ENCODE measurements at places on chromosomes 6 and 20.

GRCh38 chr20:31721408-31722256, 1.0 kb downstream of the BCL2L1 start:
- no peak for DNase-seq

DNA sequence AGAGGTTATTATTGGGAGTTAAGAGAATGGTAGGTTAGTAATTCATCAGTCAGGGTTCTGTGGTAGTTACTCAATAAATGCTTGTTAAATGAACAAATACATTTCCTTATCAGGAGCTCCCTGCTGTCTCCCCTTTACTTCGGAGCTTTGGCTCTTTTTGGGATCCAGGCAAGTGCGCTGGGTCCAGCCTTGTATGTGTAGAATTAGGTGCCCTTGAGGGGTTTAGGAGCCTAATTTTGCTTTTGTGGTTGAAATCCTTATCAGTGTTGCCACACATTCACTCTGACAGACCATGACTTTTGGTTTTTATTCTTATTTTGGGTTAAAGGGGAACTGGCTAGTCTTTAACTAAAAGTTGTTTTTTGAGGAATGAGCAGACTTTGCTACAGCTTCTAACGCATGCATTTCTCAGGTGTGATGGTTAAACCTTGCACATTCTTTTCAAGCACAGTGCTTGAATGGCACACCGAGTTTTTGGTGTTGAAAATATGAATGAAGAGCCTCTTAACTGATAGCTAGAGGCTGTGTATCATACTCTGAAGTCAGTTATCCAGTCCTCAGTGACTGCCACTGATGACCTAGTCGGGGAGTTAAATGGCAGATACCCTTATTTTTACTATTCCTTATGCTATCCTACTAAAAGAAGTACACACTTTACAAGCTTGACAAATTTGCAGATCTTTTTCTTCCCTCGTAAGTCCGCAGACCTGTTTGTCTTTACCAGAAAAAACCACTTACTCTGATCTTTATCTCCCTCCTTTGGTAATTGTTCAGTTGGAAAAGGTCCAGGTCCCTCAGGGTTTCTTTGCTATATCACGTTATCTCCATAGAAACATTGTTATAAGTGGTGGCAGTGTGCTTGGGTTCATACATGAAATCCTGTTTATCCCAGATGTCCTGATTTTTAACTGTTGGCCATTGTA, 50.7 kb upstream of the PLCG1 start:
- DNase-seq = no peak

- DNase-seq = no peak
Measured at GRCh38 chr6:43789447-43789846, 19.4 kb downstream of the VEGFA start.

DNA sequence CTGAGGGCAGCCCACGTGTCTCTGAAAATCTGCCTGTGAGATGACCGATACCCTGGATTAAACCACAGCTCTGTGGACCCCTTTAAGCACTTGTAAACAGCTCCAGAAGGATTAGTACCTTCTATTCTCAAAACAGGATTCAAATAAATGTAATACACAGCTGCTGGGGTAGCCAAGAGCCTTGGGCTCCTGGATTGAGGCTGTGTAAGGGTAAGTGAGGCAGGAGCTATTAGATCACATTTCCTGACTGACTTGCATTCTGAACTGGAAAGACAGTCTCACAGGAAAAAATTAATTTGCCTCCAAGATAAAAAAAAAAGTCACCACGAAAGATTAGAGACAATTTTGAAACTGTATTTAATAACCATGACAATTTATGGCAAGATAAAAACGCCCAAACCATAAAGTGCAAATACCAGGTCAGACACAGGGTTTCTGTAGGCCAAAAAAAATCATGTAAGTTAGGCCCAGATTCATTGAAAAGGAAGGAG, 78.0 kb downstream of the TRMT11 start:
- DNase-seq = no peak

- peak; percentile 55 for DNase-seq
Measured at GRCh38 chr6:101883505-101883904, 490.0 kb downstream of the GRIK2 start.

DNA sequence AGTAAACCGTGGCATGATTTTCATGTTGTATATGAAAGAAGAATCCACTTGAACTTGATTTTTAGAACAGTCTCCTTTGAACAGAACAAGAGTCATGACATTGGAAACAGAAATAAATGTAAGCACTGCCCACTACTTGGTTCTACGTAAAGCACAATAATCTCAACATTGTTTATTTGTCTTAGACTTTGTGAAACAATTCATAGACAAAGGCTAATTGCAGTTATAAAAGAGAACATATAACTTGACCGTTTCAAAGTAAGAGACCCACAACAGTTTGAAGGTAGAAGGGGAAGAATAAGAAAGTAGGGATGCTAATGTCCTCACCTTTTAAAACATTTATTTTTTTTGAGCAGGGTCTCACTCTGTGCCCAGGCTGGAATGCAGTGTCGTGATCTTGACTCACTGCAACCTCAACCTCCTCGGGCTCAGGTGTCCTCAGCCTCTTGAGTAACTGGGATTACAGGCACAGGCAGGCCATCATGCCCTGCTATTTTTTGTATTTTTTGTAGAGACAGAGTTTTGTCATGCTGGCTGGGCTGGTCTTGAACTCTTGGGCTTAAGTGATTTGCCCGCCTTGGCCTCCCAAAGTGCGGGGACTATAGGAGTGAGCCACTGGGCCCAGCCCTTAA, 71.1 kb downstream of the POPDC3 start:
- no peak for DNase-seq

GRCh38 chr20:21501184-21501583, 12.7 kb downstream of the NKX2-2 start:
- DNase-seq = no peak

GRCh38 chr6:12336121-12336971, 46.2 kb downstream of the EDN1 start:
- no peak for DNase-seq

GRCh38 chr6:33443619-33444504, 10.5 kb upstream of the ZBTB9 start:
- no peak for DNase-seq

DNA sequence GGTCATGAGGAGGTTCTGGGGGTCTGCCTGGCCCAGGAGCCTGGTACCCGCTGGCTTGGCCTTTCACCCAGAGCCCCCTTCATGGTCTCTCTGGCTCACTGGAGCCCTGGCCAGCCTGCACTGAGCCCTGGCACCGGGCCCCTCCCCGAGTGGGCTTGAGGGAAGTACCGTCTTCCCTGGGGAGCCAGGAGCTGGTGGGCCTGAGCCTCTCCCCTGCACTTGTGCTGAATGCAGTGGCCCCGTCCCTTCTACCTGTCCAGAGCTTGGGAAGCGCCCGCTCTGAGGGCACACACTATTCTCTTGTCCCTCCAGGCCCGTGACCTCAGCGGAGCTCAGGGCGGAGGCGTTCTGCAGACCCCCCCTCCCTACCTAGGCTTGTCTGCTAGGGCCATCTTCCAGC, 62.2 kb downstream of the TCP11 start:
- DNase-seq = no peak

GRCh38 chr6:11429577-11429976, 108.0 kb upstream of the TMEM170B start:
- peak; percentile 71 for DNase-seq

DNA sequence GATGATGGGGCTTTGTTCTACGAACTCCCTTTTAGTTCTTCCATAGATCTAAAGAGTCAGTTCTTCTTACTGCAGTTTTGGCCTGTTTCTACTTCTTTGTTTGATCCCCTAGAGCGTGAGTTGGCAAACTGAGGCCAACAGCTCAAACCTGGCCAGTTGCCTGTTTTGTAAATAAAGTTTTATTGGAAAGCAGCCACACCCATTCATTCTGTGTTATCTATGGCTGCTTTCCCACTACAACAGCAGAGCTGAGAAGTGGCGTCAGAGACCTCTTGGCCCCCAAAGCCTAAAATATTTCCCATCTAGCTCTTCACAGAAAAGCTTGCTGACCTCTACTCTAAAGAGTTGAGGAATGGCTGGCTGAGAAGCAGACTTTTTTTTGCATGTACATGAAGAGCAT, 52.2 kb downstream of the EYA2 start:
- DNase-seq = no peak

DNA sequence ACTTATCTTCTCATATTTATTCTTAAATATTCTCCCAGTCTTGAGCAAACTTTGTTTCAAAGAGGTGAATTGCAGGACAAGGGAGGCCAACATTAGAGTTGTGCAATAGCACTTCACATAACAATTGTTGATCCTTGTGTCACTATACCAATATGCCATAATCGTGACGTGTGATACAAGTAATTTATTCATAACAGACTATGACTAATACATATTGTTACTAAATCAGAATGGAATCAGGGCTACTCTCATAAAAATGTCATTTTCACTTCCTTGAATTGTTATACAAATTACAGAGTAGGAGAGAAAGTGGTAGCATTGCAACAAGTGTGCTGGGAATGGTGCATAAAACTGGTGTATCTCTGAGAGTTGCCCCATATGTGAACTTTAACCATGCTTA, 37.2 kb upstream of the PLCB1 start:
- peak; percentile 82 for DNase-seq

- DNase-seq = no peak
Measured at GRCh38 chr6:45469663-45470062, 91.9 kb upstream of the SUPT3H start.

DNA sequence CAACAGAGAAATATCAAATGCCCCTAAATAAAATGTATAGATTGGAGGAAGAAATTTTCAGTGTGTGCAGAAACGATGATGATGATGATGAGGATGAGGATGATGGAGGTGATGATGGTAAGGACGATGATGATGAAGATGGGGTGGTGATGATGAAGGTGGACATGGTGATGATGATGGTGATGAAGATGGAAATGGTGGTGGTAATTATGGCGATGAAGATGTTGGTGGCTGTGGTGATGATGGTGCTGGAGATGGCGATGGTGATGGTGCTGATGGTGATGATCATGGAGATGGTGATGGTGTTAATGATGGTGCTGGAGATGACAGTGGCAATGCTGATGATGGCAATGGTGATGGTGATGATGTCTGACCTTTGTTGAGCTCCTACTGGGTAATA, 141.2 kb downstream of the DHX35 start:
- DNase-seq = no peak

DNA sequence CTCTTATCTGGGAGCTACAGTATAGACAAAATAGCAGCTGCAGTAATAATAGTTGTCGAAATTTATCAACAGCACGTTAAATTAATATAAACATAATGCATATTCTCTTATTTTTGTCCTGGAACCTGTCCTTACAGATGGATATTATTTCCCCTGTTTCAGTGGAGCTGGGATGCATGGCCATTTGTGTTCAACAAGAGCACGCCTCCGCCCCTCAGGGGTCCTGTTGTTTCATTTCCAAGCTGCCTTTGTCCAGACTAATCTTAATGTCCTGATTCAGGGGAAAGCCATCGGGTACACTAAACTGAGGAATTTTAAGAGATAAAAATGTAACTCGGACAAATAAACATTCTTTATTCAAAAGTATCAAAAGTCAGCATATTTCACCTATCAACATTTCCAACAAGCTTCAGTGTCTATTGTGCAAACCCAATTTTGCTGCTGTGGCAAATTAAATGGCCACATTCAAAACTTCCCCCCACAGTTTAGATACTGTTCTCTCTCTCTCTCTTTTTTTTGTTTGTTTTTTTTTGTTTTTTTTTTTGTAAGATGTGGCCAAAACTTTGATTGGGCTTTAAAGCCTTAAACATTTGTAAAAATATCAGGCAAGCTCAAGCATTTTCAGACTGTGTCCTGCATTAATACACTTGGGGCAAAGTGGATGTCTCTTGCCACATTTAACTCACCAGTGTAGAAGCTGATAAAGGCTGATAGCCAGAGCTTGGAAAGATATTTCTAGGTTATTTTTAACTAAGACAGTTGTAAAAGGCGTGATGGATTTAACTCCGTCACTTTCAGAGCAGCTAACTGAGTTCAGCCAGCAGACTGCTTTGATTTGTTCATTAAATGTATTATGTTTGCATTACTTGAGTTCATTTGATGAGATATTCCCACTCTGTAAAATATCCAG, 112.5 kb upstream of the QKI start:
- no peak for DNase-seq

DNA sequence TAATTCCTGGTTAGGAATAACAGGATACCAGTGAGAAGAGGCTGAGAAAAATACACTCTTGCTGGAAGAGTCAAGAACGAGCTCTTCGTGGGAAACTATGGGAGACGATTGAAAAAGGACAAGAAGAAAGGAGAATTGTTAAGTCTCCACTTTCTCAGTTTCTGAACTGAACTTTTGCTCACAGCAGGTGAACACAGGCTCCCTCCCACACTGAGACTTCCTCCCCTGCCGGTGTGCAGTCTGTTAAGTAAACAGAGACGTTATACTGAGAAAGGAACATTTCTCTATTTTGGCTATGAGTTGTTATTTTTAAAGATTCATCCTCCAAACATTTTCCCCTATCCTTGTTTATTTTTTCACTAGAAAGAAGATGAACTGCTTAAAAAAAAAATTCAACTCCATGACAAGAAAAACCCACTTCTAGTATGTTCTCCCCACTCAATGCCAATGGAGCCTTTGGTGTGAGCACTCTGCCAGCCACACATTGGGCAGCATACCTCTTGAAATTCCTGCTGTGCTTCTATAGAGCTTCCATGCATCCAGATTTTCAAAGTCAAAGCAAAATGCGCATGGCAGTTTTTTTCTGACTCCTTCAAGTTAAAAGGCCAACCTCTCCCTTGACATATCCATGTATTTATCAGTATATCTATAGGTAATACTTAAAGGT, 250.5 kb downstream of the ESR1 start:
- no peak for DNase-seq

DNA sequence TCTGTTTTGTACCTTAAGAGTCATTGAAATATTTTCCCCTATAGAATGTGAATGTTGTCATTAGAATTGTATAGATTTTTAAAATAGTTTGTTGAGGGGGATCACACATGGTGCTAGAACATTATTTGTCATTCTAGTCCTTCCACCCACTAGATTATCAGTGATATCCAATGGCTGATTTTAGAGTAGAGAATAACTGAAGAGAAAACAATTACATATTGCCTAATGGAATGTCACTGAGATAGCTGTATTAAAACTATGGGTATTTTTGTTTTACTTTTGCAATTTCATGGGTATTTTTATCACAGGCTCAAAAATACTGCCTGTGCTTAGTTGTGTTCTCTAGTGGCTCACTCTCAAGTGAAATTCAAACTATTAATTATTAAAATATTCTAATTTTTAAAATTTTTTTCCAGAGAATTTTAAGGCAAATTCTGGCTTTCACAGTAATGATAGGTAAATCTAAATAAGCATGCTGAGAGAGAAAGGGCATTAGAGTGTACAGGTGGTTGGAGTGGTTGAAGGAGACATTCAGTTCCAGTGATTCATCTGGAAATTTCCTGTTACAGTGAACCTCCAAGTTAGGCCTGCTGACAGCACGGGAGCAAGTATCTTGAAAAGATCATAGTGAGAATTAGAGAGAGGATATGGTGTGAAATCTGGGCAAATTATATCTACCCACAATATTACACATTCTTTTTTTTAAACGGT, 399.6 kb downstream of the NKAIN2 start:
- peak; percentile 90 for DNase-seq

GRCh38 chr6:149935246-149935645, 6.6 kb upstream of the ULBP2 start:
- DNase-seq = peak; percentile 41

All from iris pigment epithelial cell (primary cell).